ENCODE measurements at places on chromosomes 13 and 19.

DNA sequence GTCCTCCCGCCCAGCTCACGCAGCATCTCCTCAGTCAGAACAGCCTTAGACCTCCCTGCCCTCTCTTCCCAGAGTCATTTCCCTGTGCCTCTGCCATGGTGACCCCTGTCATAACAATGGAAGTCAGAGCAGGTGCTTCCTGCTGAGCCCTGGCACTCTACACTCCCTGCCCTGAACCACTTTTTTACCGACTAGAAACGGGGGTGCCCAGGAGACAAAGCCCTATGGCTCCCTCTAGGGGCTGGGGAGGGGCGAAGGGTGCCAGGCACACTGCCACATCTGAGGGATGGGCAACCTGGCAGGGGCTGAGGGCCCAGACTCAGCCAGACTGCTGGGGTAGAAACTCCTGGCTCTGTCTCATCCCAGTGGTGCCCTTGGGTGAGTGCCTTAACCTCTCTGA, 16.4 kb downstream of the ZNF574 start:
- DNase-seq, result peak; percentile 21

- DNase-seq, result no peak
Observed at GRCh38 chr19:45079911-45080370, 881 bp downstream of the GEMIN7 start.

DNA sequence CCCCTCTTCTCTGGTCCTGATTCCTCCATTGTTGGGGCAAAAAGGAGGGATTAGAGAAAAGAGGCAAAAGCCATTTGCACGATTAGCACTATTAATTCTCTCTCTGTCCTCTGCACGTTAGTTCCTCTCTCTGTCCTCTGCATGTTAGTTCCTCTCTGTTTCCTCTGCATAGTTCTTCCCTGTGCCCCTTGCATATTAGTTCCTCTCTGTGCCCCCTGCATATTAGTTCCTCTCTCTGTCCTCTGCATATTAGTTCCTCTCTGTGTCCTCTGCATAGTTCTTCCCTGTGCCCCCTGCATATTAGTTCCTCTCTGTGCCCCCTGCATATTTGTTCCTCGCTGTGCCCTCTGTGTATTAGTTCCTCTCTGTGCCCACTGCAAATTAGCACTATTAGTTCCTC, 847.2 kb upstream of the GPC6 start:
- DNase-seq, result no peak

- peak; percentile 60 for DNase-seq
Observed at GRCh38 chr19:32404933-32405430, 588 bp upstream of the DPY19L3 start.

DNA sequence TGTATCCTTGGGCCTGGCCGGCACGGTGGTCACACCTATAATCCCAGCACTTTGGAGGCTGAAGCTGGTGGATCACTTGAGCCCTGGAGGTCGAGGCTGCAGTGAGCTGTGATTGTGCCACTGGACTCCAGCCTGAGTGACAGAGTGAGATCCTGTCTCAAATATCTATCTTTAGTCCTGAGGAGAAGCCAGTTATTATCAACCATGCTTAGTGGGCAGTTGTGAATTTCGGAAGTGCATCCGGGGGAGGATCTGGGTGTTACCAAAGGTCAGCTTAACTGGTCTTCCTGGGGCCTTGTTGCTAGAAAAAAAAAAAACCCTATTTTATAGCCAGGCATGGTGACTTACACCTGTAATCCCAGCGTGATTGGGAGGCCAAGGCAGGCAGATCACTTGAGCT, 9.6 kb downstream of the DHDH start:
- no peak for DNase-seq

- no peak for DNase-seq
Observed at GRCh38 chr13:44281252-44282000, 92.2 kb upstream of the SERP2 start.

- no peak for DNase-seq
Observed at GRCh38 chr19:44576843-44577565, 36.4 kb upstream of the IGSF23 start.

GRCh38 chr13:93981426-93981977, 498.0 kb downstream of the DCT start:
- no peak for DNase-seq

- DNase-seq, result no peak
Observed at GRCh38 chr13:40568246-40569023, 98.0 kb downstream of the FOXO1 start.

- DNase-seq, result no peak
Observed at GRCh38 chr13:41491436-41491835, 34.1 kb downstream of the RGCC start.

DNA sequence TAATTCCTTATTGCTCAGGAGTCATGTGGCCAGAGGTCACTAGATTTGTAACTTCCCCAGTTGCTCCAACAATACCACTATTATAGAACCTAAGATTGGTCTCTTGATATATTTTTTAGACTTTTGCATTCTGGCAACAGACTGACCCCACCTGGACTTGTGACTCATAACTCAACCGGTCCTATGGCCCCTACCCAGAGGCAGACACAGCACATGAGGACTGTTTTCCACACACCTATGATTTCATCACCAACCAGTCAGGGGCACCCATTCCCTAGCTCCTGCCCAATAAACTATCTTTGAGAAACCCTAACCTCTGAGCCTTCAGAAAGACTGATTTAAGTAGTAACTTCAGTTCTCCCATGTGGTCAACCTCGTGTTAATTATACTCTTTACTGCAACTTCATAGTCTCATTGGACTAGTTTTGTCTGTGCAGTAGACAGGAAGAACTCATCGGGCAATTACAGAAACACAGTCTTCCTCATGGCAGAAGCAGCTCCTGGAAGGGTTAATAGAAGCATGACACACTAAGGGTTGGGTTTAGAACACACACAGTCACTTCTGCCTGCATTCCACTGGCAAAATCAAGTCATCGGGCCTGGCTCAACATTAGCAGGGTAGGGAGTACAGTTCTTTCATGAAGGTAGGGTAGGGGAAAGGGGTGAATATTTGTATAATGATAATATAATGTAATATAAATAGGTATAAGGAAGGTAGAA, 251.8 kb downstream of the UQCRFS1 start:
- DNase-seq, result no peak

GRCh38 chr13:43865892-43866291, 13.6 kb downstream of the CCDC122 start:
- no peak for DNase-seq

DNA sequence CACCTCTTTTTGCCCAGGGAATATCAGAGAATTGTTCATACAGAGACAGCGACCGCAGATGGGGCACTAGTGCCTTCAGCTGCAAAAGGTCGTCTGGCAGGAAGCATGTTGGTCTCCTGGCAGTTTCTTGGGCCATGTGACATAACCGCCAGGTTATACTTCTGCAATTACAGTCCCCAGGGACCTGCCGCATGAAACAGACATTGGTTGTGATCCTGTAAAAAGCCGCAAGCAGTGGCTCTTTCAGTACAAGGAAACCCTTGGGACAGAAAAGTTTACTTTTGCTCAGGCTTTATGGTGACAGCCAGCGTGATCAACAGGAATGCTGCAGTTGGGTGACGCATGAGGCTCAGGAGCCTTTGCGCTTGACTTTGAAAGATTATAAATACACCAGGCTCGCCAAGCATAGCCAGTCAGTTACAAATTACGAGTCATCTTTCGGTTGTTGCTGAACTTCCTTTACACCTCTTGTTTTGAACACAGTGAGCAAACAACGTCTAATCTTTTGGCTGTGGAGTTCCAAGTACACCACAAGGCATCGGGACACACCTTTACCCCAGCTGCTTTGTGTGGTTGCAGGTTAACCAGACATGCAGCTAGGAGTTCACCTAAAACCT, 50.5 kb upstream of the UBE2L5 start:
- peak; percentile 54 for DNase-seq

- no peak for DNase-seq
Observed at GRCh38 chr13:51645154-51645650, 60.9 kb downstream of the WDFY2 start.

GRCh38 chr19:12217332-12217731, 54.4 kb downstream of the ZNF136 start:
- no peak for DNase-seq

GRCh38 chr13:107322228-107322627, 754.3 kb upstream of the ARGLU1 start:
- DNase-seq, result no peak

- DNase-seq, result peak; percentile 99
Observed at GRCh38 chr19:35740423-35741202, 1.6 kb downstream of the IGFLR1 start.

GRCh38 chr19:57708641-57709361, at the start of gene ZNF154:
ZNF154 (minus strand) TSS chr19:57709204; CDS start chr19:57708971, 233 bp downstream.
- DNase-seq, result peak; percentile 91

DNA sequence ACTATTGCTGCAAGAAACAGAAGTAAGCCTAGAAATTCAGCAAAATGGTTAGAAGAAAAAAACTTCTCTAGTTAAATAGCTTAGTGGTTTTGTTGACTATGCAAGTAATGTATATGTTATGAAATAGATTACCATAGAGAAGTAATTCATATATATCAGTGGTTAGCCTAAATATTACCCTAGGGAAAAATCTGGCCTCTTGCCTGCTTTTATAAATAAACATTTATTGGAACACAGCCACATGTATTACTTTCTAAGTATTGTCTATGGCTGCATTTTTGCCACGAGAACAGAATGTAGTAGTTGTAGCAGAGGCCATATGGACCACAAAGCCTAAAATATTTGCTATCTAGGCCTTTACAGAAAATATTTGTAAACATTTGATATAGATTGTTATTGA, 1471.7 kb upstream of the PRR20A start:
- DNase-seq, result no peak

DNA sequence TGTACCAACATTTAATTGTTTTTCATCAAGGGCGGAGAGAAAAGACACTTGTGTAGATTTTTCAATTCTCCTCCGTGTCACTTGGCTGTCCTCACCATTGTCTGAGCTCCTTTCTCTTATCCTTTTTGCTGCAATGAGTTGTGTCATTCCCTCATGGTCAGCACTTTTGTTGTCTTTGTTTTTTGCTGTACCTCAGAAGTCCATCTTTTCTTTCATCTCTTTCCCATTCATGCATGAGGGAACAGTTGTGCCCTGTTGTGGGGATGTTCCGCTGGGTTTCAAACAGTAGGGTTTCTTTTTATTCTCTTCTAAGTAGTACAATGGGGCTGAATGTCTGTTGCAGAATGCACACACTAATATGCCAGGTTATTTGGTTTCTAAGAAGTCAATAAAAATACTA, 222.6 kb downstream of the TM9SF2 start:
- no peak for DNase-seq
